Fibroblast of skin of left quadriceps (primary cell): ENCODE measurements at places on chromosomes 4 and X.

- peak; percentile 17 for DNase-seq
Observed at GRCh38 chr4:27616166-27616565, 755.5 kb downstream of the STIM2 start.

DNA sequence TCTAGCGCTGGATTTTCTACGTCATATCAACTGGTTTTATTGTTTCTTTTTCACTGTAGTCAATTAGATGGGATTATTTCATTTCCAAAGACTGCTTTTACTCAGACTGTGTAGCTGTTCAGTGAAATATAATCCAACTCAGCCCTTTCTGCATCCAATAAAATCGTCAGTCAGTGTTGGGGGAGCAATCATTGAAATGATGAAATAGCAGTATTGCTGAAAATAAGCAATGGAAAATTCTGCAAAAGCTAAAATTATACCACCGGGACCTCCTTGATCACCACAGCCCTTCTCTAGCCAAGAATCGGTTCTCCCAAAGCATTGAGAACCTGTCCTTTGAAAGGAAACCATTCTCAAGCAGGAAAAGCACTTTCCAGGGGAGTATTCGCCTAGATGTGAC, 243.1 kb upstream of the TENM3 start:
- no peak for DNase-seq

GRCh38 chr4:83362492-83363329, 28.1 kb upstream of the HPSE start:
- DNase-seq = peak; percentile 10

DNA sequence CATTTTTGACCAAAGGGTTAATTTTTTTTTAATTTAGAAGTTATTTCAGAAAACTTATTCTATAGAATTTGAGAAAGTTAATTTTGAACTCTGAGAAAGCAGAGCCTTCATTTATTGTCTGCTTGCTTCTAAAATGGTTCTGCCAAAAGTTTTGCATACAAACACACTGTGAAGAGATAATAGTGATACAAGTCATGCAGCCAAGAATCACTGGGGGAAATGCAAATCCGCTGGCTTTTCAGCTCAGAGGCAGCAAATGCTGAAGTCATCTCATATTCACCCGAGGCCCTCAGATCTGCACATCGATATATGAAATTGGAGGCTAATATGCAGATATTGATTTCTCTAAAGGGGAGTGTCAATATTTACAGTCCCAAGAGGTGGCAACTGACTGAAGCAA, 186.2 kb downstream of the KIT start:
- DNase-seq = no peak

DNA sequence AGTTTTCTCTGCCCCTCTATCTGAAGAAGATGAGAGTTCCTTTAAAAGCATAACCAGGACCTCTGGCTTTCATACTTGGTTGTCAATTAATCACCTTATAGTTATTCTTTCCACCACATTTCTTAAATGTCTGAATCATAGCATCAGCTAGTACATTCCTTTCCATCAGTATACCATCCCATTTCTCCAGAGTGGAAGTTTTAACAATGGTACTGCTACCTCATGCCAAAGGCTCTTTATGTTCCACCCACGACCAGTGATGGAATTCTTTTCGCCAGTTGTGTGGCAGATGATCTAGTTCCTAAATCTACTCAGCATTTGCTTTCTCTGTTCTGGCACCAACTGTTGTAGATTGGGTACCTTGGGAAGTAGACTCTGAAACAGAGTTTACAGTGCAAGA, 379.8 kb downstream of the ZNF674 start:
- DNase-seq = peak; percentile 30

DNA sequence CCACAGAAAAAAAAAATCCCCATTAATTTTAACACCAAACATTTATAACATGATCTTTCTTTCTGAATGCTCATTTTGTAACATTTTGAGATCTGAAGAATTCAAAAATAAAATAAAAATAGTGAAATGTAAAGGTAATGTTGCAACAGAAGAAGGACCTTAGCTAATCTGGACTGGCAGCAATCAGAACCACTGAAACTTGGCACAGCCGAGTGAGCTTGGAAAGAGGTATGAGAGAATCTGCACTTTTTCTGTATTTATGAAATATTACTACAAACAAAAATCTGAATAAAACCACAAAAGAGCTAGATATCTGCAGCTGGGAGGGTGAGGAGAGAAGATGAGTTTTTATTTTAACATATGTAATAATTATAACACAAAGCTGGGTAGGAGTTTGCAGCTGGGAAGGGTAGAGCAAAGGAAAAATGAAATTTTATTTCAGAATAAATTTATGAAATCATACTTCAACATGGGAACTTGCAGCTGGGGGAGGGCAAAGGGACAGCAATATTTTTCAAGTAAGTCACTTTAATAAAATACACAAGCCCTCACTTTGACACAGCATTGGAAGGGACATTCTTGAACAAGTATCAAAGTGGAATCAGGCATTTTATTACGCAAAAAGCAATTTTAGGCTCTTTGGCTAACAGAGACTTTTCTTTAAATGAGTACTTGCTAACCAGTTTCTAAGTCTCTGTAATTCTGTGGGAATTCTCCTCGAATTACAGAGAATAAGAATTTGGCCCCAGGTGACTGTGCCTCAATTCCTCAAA, 26.7 kb downstream of the DKK2 start:
- DNase-seq = no peak

DNA sequence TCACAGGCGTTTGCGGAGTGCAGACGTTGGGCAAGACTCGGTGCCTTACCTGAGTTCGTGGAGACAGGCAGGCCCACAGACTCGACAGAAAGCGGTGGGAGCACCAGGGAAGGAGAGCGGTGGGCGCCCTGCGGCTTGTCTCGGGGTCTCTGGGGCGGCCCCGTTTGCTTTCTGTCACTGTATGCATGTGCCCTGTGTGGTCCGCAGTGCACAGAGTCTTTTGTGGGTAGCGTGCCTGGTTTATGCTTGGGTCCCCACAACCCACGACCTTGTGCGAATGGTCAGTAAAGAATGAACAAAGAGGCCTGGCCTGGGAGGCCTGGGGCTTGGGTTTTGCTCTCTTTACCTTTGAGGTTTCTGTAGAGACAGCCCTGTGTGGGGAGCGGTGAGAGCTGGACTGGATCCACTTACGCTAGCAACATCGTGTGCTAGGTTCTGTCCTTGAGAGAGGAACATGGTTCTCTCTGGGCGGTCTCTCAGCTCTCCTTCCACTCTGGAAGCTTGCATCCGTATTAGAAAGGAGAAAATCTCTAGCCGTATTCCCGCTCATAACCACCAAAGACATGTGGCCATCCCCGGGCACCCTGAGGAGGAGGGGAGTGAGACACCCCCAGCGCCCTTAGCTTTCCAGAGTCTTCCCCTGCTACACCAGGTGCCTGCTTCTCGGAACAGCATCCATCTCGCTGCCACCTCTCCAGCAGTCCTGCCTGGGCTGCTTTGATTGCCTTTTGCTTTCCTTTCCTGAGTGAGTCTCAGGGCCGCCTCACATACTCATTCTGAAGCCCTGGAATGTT, 1.2 kb downstream of the TADA2B start:
- no peak for DNase-seq

GRCh38 chr4:93994175-93994994, 165.8 kb downstream of the ATOH1 start:
- no peak for DNase-seq

GRCh38 chr4:107279733-107280132, 243.6 kb upstream of the DKK2 start:
- DNase-seq = peak; percentile 23

DNA sequence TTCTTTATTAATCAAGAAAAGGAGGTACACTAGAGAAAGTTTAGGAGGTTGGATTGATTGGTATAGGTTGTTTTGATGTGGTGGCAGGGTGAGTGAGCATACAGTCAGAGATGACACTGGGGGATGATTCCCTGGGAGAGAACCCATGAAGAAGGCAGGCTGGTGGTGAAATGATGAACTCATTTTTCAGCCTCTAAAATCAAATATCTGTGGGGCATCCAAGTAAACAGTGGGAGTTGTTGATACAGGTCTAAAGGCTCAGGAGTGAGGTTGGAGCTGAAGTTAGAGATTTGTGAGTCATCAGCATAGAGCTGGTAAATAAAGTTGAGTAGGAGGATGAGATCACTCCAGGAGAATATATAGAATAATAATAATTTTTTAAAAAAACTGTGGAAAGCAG, 10.0 kb upstream of the AP1S2 start:
- no peak for DNase-seq

DNA sequence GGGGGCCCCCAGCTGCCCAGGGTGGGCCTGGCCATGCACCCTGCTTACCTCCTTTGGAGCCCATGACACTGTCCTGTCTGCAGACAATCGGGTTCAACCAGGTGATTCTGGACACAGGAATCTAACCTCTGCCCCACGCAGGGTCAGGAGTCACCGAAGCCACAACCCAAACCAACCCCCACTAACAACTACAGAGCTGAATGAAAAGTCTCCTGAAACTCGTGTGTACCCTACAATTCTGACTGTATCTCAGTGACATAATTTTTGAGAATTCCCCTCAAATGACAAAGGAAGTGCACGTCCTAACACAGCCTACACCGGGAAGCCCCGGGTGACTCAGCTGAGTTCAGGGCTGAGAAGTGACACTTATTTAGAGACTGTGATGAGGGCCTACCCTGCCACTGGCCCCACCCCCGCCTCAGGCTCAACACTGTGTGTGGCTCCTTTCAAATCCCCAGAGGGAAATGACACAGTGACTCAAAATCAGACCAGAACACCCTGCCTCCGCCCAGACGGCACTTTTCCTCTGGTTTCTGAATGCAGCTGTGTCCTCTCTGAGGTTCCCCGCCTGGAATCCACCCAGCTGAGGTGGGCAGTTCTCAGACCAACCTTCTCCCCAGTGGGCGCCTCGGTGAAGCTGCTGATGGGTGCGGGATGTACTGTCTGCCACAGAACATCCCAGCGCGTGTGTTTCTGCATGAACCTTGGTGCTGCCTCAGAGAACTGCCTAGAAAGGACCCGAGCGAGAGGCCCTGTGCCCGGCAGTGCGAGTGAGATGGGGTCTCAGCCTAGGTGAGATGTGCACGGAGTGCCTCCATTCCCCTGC, 9.9 kb downstream of the TNIP2 start:
- no peak for DNase-seq

DNA sequence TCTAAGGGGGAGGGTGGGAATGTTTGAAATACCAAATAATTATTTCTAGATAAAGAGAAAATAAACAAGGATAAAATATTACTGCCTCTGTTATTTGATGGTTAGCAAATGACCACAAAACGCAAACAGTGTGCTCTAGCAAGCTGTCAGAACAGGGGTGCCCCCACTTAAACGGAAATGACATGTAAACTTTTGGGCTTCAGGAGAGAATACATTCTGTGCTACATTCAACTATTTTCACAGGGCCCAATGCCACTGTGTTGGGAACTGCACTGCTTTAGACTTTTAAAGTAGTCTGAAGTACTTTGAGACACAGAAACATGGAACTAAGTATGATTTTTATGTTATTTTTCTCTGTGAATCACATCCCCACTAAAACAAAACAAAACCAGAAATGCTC, 14.1 kb downstream of the CD40LG start:
- DNase-seq = no peak

DNA sequence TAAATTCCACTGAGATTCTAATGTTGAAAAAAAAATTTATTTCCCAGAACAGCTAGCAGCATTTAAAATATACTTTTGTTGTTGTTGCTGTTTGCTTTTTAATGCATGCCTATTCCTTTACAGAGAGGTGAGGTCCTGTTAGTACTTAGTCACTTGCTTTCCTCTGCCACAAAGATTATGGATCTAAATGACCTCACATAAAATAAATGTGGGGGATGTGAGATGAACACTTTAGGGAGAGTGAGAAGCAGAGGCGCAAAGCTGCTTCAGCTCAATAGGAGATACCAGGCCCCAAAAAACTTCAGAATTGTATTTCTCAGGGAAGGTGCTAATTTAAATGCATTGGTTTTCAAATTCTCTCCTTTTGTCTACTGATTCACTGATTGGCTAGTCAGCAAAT, 4.0 kb downstream of the LDB2 start:
- no peak for DNase-seq

GRCh38 chrX:43530837-43531236, 125.3 kb upstream of the MAOA start:
- no peak for DNase-seq
